Aorta (tissue), 5 donors: ENCODE measurements at places on chromosomes 7 and 10.

DNA sequence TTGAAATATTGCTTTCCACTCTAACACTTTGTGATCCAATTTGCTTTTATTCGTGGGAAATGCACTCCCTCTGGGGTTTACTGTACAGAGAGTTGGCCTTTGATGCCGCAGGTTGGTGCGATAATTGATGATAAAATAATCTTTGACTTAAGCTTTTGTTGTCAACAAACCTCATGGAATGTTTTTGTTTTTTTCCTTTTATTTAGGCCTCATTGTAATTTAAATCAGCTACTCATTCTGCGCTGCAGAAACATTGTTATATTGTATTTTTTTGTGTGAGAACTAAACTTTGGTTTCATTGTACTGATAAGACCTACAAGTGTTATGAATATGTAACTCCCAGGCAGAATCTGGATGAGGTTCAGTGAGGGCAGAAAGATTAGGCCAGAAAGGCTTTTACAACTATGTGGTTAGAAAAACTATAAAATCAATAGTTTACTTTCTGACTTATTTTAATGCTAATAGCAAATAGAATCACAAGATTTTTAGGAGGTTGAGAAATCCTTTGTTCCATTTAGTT lies 76.8 kb upstream of the POM121L12 start:
- DNase-seq = no peak

GRCh38 chr10:127426746-127427145 lies 122.4 kb upstream of the NPS start:
- DNase-seq = no peak

GRCh38 chr7:18684916-18685315 lies 189.4 kb downstream of the HDAC9 start:
- no peak for DNase-seq

GRCh38 chr10:125087897-125088215 lies 72.5 kb downstream of the CTBP2 start:
- no peak for DNase-seq

GRCh38 chr10:11450427-11450826 lies 161.0 kb downstream of the USP6NL start:
- DNase-seq = no peak

GRCh38 chr10:91196268-91197048 lies 24.0 kb upstream of the PCGF5 start:
- DNase-seq = no peak

- no peak for DNase-seq
Observed at GRCh38 chr7:28771906-28772622, 186.1 kb downstream of the TRIL start.

DNA sequence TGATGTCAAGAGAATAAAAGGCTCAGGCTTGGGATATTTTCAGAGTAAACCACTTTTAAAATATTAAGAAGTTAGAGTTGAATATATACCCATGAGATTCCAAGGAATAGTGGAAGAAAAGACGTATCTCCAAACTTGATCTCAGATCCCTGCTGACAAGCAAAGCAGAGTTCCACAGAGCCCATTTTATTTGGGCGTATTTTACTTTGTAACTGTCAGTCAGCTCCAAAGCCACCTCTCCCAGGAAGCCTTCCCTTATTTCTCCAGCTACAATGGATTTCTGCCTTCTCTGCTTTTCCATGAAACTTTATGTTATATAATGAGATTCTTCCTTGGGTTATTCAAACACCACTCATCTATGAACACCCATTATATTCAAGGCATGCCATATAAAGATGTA lies 295.7 kb downstream of the FZD1 start:
- no peak for DNase-seq

DNA sequence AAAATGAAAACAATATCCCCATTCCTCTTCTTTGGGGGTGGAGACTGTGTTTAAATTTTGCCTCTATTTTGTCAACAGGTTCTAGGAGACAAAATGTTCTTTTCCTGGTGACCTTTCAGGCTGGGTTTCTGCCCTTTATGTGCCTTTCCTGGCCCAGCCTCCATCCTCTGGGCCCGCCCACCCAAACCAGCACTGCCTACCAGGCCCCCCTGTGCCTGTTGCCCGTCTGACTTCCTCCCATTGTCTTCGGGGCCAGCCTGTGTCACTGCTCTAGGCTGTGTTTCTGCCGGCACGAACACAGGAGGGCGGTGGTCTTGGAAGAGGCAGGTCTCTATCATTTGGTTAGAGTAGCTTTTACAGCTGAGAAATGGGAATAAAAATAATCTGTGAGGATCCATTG lies 13.9 kb downstream of the TSPAN14 start:
- DNase-seq = peak; percentile 79

DNA sequence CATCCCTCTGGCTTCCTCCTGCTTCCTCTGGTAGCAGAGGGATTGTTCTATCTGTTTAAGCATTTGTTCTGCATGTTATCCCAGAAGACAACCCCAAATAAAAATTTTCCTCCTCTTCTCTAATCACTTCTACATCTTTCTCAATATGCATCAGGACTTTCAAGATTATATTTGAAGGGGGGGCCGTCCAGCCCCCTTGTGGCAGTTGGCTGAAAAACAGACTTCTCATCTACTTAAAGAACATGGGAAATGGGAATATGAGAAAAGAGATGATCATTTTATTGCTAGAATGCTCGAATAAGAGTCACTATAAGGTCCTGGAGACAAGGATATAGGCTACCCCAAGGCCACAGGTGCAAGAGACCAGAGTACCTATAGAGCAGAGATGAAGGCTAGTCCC lies 466.0 kb downstream of the REEP3 start:
- DNase-seq = no peak
